Fibroblast of skin of left quadriceps (primary cell): ENCODE measurements at places on chromosomes 4 and X.

DNA sequence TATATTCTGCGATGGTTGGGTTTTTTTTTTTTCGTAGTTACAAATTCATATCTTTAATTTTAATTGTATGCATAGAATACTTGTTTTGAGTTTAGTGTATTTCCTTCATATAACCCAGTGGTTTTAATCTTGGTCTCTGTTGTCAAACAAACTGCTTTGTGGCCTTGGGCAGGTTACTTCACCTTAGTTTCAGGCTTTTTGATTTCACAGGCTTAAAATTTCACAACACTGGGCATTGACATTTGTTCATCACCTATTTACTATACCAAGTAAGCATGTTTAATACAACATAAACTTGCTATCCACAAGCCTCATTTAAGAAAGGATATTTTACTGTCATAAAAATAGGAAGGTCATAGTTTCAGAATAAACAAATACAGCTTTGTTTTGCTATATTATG is 14.7 kb downstream of the RAPGEF2 start:
- DNase-seq = no peak

- no peak for DNase-seq
Observed at GRCh38 chr4:104351706-104352105, 143.0 kb downstream of the CXXC4 start.

- no peak for DNase-seq
Observed at GRCh38 chr4:184529283-184529682, 54.9 kb upstream of the IRF2 start.

GRCh38 chr4:172819353-172819752 is 349.3 kb upstream of the GALNT7 start:
- no peak for DNase-seq

- no peak for DNase-seq
Observed at GRCh38 chrX:53441531-53442321, 7.6 kb upstream of the HSD17B10 start.

DNA sequence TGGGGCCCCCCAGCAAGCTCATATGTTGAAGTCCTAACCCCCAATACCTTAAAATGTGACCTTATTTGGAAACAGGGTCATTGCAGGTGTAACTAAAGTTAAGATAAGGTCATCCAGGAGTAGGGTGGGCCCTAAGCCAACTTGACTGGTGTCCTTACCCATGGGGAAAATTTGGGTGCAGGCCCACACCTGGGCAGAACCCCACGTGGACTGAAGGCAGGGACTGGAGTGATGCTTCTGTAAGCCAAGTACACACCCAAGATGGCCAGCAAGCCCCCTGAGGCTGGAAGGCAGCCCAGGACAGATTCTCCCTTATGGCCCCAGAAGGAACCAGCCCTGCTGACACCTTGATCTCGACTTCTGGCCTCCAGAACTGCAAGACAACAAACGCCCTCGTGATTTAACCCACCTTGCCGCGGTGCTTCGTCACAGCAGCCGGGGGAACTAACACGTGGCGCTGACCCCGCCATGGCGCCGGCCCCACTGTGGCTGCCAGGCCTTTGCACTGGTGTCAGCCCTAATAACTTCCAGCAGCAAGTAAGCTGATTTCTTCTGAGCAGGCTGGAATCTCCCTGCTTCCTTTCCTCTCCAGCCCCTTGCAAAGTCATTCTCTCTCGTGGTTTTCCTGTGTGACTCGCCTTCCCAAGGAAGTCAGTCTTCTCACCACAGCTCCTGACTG is 23.2 kb upstream of the MXD4 start:
- peak; percentile 26 for DNase-seq

DNA sequence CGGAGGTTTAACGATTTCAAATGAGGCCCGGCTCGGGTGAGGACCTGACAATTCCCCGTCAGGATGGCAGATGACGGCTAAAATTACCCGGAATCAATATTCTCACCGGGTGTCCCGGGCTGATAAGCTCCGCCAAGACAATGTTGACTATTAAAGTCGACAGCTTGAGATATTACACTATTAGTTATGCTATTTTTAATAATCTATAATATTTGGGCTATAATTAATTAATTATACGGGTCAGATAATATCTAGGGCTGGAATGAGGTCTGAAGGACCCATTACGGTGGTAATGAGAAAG is 9.4 kb upstream of the NKX1-1 start:
- no peak for DNase-seq

DNA sequence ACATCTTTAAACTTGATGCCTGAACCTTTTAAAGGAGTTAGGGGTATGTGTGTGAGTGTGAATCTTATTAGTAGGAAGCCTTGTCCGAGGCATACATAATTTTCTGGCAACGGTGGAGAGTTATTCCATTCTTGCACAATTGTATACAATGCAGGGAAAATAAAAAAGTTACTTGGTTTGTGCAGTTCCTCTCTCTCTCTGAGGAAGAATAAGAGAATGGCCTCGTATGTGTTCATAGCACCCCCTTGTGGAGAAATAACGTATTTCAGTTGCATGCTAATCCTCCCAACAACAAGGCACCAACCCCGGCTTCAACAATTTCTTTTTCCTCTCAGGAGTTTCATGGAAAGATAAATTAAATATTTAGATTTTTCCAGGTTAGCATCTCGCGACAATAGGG is 33.7 kb upstream of the FGF13 start:
- DNase-seq = no peak

DNA sequence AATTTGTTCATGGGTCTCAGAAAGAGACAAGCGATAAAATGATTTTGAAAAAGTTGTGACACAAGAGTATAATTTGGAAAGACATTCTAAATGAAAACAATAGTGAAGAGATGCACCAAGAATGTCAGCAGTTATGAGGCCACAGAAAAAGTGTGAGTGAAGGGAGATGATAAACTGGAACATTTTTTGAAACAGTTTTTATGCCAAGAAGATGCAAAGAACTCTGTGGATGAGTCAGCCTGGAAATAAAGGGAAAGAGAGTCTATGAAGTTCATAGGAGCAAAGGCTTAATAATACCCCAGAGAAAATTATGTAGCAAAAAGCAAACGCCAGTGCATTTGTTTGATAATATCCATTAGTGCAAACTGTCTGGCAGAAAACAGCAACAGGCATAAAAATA is 188.4 kb upstream of the TBC1D9 start:
- DNase-seq = peak; percentile 59

- no peak for DNase-seq
Observed at GRCh38 chr4:6106156-6106555, 87.9 kb upstream of the C4orf50 start.

DNA sequence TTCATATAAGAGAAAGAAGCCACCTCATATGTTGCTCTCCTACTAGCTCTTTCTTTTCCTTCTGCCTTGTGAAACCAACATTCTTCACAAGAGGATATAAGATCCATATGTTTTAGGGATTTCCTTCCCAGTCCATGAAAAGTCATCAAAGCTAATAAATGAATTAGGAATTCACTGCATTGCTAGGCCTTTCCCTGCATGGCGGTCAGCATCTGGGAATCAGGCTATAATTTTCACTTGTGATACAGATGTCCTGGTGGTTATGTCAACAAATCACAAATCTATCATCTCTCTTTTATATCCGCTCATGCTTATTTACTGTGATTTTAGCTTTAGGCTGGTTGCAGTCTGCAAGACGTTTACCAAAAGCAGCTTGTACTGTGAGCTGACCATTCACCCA is 510.0 kb downstream of the NLGN4X start:
- peak; percentile 51 for DNase-seq

GRCh38 chr4:3426465-3427133 is 15.2 kb upstream of the HGFAC start:
- no peak for DNase-seq

DNA sequence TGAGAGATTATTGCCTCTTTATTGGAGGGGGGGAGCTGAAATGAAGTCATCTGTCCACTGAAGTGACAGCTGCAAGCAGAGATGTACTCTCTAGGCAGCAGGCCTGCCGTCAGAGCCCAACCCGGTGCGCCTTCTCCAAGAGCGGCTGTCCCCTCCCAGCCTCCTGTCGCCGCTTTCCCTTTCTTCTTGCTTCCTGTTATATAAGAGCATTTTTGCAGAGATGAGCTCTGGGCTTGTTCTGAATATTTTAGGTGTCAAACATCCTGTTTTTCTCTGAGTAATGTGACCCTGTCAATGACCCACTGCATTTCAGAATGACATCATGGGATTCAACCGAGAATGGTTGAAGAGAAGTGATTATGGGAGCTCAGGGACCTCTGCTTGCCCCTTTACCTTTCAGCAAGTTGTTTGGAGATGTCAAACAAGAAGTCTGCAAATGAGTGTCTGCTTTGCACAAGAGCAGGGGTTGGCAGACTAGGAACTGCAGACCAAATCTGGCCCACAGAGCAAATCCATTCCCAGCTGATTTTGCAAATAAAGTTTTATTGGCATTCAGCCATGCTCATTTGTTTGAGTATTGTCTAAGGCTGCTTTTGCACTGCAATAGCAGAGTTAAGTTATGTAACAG is 79.9 kb downstream of the SLC9A6 start:
- peak; percentile 45 for DNase-seq

DNA sequence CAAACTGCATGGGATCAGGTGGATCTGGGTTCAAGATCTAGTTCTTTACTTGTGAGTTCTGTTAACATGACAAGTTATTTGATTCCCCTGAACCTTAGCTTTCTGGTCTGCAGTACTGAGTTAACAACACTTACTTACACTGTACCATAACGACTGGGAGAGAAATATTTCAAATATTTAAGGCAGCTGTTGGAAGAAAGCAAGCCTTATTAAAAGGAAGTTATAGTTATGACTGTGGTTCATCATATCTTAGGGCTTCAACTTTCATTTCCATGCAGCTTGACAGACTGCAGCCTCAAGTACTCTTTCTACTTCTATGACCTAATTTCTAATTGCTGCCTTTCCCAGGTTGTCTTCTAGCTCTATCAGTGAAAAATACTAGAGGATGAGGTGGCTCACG is 40.0 kb upstream of the PDGFRA start:
- no peak for DNase-seq

GRCh38 chrX:38618180-38618579 is 56.8 kb downstream of the TSPAN7 start:
- no peak for DNase-seq

DNA sequence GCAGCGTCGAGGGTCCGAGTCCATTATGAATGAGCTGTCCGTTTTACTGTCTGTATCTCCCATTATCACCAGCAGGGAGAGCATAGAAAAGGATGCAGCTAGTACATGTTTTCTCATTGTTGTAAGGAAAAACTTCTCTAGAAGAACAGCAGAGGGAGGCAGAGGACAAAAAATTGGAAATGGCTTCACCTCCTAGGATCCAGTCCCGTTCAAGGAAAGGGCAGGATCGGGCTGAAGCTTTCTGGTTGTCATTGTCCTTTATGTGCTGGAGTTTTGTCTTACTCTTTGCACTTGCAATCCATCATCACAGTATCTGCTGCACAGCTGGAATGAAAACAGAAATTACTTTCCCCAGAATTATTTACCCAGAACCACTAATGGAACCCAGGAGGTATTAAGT is 14.7 kb downstream of the NDP start:
- DNase-seq = peak; percentile 59

DNA sequence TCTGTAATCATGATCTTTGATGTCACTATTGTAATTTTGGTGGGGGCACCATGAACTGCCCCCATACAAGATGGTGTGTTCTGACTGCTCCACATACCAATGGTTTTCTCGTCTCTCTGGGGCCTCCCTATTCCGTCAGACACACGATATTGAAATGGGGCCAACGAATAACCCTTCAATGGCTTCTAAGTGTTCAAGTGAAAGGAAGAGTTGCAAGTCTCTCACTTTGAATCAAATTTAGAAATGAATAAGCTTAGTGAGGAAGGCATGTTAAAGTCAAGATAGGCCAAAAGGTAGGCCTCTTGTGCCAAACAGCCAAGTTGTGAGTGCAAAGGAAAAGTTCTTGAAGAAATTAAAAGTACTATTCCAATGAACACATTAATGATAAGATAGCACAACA is 205.4 kb downstream of the SPRY1 start:
- DNase-seq = no peak

GRCh38 chr4:168839758-168840391 is 170.2 kb downstream of the CBR4 start:
- no peak for DNase-seq

- DNase-seq = no peak
Observed at GRCh38 chr4:28435314-28435713, 1574.7 kb downstream of the STIM2 start.

GRCh38 chrX:133850399-133850798 is 135.0 kb downstream of the GPC3 start:
- no peak for DNase-seq

DNA sequence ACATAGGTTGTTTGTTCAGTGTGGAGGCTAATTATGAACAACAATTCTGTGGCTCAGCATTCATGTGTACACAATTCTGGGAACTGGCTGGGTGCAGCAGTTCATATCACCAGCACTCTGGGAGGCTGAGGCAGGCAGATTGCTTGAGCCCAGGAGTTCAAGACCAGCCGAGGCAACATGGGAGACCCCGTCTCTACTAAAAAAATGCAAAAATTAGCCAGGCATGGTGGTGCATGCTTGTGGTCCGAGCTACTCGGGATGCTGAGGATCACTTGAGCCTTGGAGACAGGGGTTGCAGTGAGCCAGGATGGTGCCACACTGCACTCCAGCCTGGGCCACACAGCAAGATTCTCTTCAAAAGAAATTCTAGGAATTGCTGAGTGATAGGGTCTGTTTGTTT is 4.5 kb upstream of the PPP2R2C start:
- no peak for DNase-seq

DNA sequence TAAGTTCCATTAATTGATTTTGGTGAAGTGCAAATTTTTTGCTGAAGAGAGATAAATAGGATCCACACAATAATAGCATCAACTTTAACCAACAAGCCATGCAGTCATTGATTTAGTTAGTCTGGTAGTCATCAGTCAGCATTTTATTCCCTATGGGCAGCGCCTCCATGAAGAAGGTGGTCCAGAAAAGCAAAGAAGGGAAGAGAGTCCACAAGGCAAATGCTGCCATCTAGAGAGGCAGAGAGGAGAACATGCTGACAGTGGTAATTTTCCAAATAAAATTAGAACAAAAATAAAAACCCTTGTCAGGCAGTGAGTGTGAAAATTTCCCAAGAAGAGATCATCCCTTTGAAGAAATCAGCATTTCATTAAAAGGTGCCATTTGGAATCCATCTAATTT is 366.7 kb upstream of the FAM241A start:
- DNase-seq = no peak

GRCh38 chr4:119946359-119946758 is 120.3 kb downstream of the MAD2L1 start:
- DNase-seq = no peak

GRCh38 chr4:108130955-108131354 is 37.8 kb downstream of the LEF1 start:
- no peak for DNase-seq
